ENCODE measurements at places on chromosomes 3 and 15.

DNA sequence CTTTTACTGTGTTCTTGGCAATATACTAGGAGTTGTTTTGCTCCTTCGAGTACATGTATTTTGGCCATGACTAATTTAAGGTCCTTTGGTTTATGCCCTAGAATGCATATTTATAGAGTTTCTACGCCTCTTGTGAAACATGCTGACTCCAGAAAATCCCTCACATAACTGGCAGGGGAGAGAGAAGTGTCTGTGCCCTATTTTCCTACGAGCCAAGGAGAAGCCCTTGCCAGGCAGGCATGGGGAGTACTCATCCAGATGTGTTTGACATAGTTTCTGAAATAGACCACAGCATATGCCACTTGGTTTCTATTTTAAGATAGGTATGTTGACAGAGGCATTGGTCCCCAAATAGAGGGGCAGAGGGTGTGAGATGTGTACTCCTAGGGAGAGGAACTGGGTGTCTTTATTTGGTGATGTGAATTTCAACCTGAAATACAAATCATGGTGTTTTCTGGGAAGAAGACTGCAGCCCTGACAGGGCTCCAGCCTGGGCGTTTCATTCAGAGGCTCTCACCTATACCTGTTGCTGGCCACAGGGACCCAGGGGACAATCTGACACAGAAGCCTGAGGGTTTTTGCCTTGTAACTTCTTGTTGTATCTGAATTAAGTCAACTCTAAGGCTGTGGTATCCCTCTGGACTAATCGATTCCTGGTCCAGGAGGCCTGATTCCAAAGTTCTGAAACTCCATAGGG lies 267.8 kb upstream of the C2CD4B start:
- no peak for DNase-seq

- DNase-seq, result no peak
Measured at GRCh38 chr3:38724392-38724736, 74.9 kb upstream of the SCN5A start.

DNA sequence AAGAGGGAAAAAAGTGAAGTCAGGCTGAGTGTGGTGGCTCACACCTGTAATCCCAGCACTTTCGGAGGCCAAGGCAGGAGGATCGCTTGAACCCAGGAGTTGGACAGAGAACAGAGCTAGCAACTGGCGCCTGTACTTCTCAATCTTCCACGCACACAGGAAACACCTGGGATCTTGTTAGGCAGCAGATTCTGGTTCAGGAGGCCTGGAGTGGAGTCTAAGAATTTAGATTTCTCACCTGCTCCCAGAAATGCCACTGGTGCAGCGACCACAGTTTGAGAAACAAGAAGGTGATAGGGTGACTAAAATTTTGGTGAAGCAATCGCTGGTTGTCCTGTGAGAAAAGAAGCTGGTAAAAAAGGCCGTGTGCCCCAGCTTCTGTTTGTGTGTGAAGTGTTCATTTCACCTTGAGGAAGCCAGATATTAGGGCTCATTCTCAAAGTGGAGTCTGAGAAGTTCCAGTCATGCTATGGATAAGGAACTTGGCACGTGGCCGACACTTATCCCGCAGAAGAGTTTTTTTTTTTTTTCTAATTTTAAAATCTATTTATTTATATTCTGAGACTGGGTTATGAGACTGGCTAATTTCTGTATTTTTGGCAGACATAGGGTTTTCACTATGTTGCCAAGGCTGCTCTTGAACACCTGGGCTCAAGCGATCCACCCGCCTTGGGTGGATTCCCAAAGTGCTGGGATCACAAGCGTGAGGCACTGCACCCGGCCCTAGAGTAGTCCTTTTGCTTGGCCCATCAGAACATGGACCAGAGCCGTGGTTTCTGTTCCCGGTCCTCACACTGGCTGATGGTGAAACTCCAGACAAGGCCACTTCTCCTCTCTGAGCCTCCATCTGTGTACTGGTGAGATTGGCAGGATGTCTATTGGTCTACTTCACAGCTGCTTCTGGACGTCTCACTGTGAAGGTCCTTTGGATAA lies 324.6 kb upstream of the PROK2 start:
- no peak for DNase-seq

- DNase-seq, result no peak
Measured at GRCh38 chr3:41369838-41370237, 170.5 kb downstream of the CTNNB1 start.

- no peak for DNase-seq
Measured at GRCh38 chr3:89851974-89852621, 744.7 kb downstream of the EPHA3 start.

GRCh38 chr3:110391640-110392395 lies 679.8 kb upstream of the NECTIN3 start:
- DNase-seq, result no peak

GRCh38 chr3:120446891-120447668 lies 3.7 kb downstream of the FSTL1 start:
- no peak for DNase-seq

- DNase-seq, result no peak
Measured at GRCh38 chr15:99442252-99442897, 123.4 kb upstream of the MEF2A start.

- no peak for DNase-seq
Measured at GRCh38 chr3:174862101-174862500, 3.0 kb downstream of the NAALADL2 start.

DNA sequence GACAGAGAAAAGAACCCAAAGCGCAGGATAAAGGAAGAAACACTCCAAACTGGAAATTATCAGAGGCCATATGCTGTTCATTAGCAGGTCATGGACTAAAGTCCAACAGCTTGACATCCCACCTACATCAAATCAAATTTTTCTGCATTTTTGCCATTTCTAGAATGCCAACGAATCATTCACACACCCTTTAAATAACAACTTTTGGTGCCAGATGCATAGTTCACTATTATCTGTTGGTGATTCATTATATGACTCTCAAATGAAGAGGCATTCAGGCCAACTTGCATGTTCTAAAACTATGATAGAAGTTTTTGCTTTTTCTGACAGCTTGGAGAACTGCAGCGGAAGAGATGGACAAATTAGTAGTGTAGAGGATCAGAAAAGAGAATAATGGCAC lies 529.8 kb upstream of the NAALADL2 start:
- no peak for DNase-seq

DNA sequence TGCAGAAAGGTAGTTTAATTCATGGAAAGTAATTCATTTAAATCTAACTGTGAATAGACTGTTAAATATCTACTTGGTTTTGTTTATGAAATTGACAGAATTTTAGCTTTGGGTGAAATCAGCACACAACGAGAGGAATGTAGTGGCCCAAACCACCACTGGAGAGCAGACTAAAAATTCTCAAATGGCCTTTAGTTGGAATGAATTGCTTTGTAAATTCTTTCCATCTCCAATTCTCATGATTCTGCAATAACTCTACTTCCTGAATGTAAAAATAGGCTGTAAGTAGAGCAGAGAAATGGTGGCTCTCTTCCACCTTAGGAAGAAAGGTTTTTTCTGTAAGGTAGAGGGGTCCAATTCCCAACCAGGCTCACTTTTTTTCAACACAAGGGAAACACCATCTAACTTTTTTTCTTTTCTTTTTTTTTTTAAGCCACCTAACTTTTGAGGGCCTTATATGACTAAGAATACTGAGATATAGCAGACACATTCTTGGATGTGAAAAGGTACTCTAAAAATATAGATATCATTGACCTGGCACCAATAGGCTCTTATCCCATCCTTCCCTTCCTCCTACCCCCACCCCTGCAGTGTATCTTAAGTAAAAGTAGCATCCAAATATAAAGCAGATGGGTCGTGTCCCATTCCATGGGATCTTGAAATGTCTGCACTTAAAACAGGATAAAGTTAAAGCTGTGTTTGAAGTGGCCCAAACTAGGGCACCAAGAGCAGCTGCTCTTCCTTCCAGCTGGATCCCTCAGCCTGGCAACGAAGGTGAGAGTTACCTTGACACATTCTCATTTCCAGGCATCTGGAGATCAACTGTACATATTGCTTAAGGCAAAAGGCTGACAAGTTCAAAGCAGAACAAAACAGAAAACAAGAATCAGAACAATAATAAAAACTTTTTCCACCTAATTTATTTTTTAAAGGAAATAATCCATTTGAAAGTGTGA lies 194.1 kb downstream of the TPRG1 start:
- no peak for DNase-seq

DNA sequence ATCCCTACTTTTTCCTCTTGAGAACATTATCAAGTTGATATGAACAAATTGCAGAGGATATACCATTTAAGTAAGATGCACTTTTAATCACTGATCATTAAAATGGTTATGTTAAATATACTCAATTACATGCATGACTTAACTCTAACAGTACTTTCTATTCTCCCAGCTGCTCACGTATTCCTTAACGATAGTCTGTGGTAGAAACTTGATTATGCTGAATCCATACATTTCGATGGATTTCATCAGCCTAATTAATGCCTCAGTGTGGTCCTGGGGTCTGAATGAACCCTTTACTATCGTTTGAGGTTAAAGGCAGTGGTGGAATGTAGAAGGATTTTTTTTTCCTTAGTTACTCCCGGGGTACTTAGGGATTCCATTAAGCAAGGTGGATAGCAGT lies 18.6 kb downstream of the SOX2 start:
- no peak for DNase-seq

DNA sequence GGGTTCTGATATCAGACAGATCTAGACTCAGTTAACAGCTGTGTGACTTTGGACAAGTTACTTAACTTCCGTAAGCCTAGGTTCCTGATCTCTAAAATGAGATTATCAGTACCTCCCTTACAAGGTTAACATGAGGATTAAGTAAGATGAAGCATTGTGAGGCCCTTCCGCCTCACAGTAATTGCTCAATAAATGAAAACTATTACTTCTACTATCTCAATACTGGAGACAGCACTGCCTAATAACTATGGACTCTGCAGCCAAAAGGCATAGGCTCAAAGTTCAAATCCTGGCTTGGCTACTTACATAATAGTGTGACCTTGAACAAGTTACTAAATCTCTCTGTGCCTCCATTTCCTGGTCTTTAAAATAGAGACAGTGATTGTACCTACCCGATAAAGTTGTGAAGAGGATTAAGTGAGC lies 82.0 kb upstream of the ATP11B start:
- no peak for DNase-seq

DNA sequence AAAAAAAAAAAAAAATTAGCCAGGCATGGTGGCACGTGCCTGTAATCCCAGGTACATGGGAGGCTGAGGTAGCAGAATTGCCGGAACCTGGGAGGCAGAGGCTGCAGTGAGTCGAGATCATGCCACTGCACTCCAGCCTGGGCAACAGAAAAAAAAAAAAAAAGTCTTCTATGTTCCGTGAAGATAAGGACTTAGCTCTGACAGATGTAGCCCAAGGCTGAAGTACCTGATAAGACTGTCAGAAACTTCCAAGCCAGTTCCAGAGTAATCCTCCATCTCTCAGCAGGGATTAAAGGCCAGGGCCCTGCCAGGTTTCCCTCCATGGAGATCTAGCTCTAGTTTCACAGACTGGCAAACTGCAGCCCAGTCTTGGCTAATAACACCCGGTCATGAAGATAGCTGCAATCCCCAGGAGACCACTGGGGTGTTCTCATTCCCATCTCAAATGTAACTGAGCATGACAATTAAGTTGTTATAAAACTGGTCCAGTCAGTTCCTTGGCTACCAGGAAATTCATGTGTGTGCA lies 8.5 kb downstream of the CDCP1 start:
- DNase-seq, result no peak

DNA sequence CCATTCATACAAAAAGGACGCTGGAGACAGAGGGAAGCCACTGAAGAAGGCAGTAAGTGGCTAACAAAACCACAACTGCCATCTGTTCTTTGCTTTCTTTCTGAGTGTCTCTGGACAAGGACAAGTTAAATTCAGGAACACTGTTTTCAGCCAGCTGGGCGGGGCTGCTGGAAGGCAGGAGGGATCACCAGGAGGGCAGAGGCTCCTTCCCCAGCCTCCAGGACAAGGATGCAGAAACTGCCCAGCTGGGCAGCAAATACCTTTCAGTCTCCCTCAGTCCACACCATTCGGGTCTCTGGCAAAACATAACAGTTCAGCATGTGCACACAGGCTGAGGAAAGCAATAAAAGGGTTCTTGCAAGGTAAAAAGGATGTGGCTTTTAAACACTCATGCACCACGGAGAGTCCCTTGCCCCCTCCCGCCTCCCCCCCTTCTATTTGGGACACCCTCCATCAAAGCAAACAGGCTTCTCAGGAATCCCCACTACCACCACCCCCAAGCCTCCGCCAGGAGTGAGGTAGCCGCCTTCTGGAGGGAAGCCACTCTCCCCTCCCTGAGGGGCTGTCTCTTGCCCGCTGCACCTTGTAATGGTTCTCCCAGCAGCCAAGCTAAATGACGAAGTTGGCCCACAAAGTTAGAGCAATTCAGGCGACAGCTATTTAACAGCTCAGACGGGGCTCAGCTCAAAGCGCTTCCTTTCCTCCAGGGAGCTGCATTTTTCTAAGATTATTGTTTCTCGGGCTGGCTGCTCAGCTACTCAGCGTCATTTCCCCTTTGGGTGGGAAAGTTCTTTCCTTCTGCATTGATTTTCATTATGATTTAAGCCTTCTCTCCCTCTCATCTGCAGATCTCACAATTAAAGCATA lies 3.8 kb downstream of the HEG1 start:
- peak; percentile 74 for DNase-seq

GRCh38 chr3:160587105-160587504 lies 21.7 kb upstream of the KPNA4 start:
- DNase-seq, result no peak

GRCh38 chr3:31776016-31776415 lies 205.0 kb downstream of the OSBPL10 start:
- DNase-seq, result no peak

GRCh38 chr3:117540597-117540996 lies 831.0 kb downstream of the TUSC7 start:
- no peak for DNase-seq

GRCh38 chr15:61459785-61460707 lies 230.9 kb upstream of the RORA start:
- no peak for DNase-seq

GRCh38 chr3:112734736-112735350 lies 93.9 kb upstream of the CCDC80 start:
- peak; percentile 53 for DNase-seq

GRCh38 chr3:179450261-179450701 lies 989 bp downstream of the GNB4 start:
- no peak for DNase-seq

GRCh38 chr3:94285872-94286271 lies 223.0 kb downstream of the NSUN3 start:
- no peak for DNase-seq

All from T-helper 9 cell (primary cell).